Adrenal gland (tissue), 19 donors: ENCODE measurements at places on chromosomes 1 and 21. TPM values are rescaled to one million over a fixed set of nuclear protein-coding genes. Genes with fewer than 3 reads are reported as not detected.
A peak's percentile ranks its signal among the peaks of the same experiment; 100 is the strongest.

DNA sequence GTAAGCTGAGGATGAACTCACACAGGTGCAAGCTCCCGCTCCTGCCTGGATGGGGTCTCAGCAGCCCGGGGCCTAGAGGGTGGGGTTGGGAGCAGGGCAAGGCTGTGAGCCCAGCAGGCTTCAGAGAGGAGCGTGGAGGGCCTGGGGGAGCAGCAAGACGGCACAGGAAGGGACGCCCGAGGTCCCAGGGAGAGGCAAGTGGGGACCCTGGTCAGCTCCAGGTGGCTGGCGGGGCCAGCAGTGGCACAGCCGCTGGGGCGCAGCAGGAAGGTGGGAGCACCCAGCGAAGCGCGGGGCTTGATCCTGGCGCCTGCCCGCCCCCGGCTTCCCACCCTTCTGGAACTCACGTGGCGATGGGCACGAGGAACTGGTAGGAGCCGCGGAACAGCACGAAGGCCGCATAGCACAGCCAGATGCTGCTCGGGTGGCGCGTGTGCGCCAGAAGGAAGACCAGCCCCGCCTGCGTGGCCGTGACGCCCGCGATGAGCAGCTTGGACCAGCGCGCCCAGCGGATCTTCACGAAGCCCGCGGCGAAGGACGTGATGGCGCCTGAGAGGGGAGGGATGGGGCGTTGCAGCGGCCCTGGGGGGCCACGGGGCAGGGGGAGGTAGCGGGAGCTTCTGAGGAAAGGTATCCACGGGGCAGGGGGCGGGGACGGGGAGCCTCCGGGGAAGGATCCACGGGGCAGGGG, 11.7 kb downstream of the SLC19A1 start:
- DNase-seq: peak; percentile 9

GRCh38 chr1:71650119-71650518, 569.3 kb upstream of the ZRANB2 start:
- no peak for DNase-seq

Gene FAAH
- 20.6 TPM for total RNA-seq

Gene AHCYL1
- 147 TPM for total RNA-seq

GRCh38 chr1:38826262-38826661, 33.3 kb downstream of the RRAGC start:
- DNase-seq: no peak
